Activated CD4-positive, alpha-beta T cell treated with anti-CD3 and anti-CD28 coated beads, Interleukin-2, amount 50 U/mL, for 16 hours (primary cell): ENCODE measurements at places on chromosomes 2 and 18.

DNA sequence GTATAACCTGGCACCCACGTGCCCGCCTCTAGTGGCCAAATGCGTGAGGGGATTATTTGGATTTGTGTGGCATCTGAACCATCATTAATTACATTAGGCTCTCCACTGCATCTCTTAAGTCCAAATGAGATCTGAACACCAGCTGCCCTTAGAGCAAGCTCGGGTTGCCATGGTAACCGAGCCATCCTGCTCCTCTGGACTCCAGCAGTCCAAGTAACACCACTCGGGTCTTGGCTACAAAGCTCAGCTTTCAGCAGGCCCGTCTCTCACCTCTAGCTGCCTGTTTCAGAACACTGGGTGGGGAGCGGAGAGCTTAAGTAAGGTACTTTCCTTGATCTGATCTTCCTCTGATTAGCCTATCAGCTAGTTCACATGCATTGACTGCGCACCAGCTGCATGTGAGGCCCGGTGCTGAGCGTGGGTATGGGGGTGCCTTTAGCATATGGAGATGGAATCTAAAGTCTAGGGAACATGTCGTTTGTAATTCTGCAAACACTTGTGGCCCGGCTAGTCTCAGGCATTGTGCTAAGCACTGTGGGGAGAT lies 14.1 kb upstream of the CYS1 start:
- DNase-seq = no peak

- DNase-seq = no peak
These were observed 199.6 kb downstream of the HRH4 start for GRCh38 chr18:24659827-24660720.

DNA sequence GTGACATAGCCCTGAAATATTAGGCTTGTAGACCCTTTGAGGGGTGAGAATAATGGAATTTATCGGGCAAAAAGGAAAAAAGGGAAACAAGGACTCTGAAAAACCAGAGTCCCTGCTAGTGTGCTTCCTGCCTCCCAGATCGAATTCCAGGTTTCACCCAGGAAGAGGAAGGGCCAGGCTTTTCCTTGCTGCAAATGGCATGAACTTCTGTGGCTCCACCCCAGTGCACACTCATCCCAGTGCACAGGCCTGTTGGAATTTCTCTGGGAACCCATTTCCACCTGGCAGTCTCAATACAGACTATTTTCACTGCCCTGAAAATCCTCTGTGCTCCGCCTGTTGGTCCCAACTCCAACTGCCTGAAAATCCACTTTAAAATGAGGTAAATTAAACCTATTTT lies 29.9 kb downstream of the C18orf54 start:
- no peak for DNase-seq

- no peak for DNase-seq
These were observed 219.6 kb downstream of the TNS1 start for GRCh38 chr2:217783243-217783642.

DNA sequence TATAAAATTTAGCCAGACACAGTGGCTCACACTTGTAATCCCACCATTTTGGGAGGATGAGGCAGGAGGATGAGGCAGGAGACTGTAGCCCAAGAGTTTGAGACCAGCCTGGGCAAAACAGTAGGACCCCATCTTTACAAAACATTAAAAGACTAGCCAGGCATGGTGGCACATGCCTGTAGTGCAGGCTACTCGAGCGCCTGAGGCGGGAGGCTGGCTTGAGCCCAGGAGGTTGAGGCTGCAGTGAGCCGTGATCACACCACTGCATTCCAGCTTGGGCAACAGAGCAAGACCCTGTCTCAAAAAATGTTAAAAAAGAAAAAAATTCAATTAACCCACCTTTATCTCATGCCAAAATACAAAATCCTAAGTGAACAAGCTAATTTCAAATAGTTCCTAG lies 4.0 kb downstream of the REV1 start:
- DNase-seq = no peak

DNA sequence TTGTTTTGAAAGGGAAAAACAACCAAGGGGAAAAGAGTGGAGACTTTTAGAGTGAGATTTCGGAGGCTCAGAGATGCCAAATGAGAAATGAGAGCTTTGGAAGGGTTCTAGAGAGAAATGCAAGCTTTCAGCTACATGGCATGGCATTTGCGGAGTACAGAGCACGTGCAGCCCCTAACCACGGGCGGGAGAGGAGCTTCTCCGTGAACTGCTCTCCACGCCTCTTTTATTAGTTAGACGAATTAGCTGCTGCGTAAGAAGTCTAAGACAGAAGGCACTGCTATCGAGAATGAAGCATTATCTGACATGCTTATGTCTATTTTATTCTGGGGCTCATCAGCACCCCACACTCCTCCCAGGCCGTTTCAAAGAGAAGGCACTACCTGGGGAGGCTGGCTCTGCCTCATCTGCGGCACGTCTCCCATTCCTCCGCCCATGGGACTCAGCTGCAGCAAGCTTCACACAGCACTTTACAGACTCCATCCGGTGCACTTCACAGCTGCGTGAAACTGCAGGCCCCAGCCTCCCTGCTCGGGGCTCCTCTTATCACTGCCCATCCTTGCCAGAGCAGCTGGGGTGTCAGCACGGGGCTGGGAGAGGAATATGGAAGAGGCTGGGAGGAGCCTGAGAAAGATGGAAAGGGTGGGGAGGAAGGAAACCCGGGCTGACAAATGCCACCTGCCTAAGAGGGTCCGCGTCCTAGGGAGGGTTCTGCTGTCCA lies 207.3 kb upstream of the APCDD1 start:
- no peak for DNase-seq

- DNase-seq = no peak
These were observed 643 bp upstream of the DTNB start for GRCh38 chr2:25674077-25674362.

GRCh38 chr2:44686561-44686960 lies 254.9 kb upstream of the SIX3 start:
- DNase-seq = no peak

DNA sequence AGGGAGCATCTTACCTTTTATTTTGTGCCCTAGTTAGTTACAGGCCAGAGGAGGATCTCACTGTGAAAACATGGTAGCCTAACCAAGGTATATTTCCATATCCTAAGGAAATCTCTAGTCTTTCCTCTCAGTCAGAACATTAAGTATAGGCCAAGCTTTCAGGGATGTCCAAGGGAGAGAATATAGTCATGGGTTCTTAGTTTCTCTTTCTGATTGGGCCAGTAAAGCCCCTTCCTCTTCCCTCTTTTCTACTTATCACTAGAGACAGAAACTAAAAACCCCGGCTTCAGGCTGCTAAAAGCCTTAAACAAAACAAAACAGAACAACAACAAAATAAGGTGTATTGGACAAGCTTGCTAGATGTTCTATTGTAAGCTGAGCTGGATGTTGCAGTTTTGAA lies 44.3 kb upstream of the TNFRSF11A start:
- no peak for DNase-seq

- DNase-seq = no peak
These were observed 31.3 kb downstream of the SP140L start for GRCh38 chr2:230358305-230358704.

GRCh38 chr18:75868031-75868430 lies 440.5 kb upstream of the SMIM21 start:
- no peak for DNase-seq

- peak; percentile 65 for DNase-seq
These were observed 103.0 kb downstream of the KYNU start for GRCh38 chr2:142980246-142981068.

- no peak for DNase-seq
These were observed 136.2 kb downstream of the WDR7 start for GRCh38 chr18:56787390-56787789.

- DNase-seq = no peak
These were observed 390.9 kb downstream of the NBAS start for GRCh38 chr2:15170070-15170775.

- no peak for DNase-seq
These were observed 39.6 kb upstream of the PDK1 start for GRCh38 chr2:172516299-172516698.

- DNase-seq = no peak
These were observed 58.7 kb downstream of the C18orf54 start for GRCh38 chr18:54416436-54416835.

GRCh38 chr2:186696290-186696689 lies 2.4 kb downstream of the FAM171B start:
- DNase-seq = no peak

DNA sequence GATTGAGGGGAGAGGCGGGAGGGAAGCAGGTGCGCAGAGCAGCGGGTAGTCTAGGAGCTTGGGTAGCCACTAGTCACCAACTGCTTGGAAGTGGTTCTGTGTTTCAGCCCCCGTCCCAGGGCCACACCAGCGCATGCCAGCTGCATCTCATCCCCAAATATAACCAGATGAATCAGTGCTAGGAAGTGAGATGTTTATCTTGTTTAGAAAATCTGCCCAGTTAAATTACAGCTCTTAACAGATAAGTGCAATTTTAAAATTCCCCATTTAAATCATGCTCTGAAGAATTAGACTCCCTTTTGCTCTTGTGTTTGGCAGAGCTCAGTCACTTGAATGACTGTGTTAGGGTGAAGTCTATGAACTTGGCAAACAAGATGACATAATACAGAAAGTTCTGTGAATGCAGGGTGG lies 193.8 kb downstream of the SEPTIN10 start:
- DNase-seq = no peak

GRCh38 chr2:168694173-168694572 lies 108.3 kb upstream of the NOSTRIN start:
- no peak for DNase-seq

DNA sequence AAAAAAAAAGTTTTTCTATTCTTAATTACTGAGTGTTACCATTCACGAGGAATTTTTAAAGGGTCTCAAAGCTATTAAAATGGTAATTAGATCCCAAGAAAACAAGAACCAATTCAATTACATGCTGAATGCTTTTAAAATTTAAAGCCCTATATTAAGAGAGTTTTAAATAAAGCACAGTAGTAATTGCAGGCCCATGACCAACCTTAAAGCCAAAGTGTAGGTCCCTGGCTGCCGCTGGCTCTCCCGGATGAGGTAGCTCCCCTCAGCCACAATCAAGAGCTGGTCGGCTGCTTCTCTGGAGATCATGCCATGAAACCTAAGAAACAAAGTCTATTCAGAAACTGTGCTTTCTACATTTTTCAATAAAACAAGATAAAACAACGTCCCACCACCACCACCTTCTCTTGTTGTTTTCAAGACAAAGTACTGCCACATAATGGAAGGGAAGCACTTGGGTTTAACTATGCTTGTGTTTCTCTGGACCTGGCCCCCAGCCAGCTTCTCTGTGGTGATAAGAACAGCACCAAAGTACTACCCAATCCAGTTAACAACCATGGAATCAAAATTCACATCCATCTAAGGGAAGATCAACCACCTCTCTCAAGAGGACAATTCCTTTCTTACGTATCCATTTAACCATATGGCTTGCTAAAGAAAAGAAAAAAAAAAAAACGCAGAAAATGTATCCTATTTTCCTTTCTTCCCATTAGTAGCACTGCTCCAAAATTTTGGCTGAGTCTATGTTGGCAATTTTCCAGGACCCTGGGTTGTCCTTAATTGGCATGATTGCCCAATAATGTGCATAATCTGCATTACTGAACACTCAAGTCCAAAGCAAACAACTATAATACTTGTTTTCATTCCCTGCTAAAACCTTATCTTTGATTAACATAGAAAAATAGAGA lies 90.1 kb downstream of the CHN1 start:
- no peak for DNase-seq

DNA sequence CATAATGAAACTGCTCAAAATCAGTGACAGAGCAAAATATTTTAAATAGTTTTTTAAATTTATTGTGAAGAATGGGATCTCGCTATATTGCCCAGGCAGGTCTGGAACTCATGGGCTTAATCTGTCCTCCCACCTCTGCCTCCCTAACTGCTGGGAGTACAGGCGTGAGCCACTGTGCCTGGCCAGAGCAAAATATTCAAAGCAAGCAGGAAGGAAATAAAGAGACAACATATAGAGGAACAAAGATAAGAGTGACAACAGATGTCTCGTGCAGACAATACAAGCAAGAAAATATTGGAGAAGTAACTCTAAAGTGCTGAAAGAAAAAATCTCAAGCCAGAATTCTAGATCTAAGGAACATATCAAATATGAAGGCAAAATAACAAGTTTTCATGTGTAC lies 5.0 kb upstream of the SCLY start:
- no peak for DNase-seq

DNA sequence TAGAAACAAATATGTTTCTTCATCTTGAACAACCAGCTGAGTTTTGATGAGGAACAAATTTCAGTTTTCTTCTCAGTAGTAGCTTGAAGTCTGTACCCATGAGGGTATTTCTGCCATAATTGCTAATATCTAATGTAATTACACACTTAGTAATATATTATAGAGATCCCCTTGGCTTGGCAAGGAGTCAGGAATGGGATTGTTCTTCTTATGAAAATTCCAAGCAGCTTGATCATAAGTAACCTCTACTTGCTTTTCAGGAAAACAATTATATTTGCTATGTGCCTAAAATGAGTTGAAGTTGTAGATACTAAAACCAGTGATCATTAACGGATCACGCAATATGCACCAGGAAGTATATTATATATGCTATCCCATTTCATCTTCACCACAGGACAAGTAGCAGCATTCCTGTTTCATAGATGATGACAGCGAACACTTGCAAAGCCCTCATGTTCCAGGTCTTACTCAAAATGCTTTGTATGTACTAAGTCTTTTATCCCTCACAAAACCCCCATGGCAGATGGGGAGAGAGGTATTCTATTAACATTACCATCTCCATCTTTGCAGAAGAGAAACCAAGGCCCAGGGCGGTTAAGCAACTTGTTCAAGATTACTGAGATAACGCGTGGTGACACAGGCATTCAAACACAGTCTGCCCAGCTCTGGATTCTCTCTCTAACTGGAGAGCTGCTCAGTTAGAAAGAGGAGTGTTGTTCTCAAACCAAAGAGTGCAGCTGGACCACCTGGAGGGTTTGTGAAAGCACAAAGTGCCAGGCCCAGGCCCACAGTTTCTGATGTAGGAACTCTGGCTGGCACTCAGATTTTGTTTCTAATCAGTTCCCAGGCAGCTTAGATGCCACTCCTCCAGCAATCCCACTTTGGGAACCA lies 21.8 kb upstream of the RGPD4 start:
- DNase-seq = no peak

- DNase-seq = no peak
These were observed 500.3 kb upstream of the SMIM21 start for GRCh38 chr18:75927791-75928190.

DNA sequence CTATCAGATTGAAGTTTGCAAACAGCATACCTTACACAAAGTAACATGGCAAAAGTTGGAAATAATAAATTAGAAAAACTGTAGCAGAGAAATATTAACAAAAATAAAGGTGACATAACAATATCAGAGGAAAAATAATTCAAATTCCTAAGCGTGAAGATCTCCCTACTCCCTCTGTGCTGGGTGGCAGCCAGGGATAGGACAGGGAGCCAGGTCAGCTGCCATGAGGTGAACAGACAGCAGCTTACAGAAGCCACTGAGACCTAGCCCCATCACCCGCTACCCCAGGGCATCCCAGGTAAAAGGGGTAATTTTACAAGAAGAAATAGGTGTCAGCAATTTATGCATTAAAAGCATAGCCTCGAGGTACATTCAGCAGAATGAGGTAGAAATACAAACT lies 423.8 kb upstream of the HS6ST1 start:
- DNase-seq = no peak

DNA sequence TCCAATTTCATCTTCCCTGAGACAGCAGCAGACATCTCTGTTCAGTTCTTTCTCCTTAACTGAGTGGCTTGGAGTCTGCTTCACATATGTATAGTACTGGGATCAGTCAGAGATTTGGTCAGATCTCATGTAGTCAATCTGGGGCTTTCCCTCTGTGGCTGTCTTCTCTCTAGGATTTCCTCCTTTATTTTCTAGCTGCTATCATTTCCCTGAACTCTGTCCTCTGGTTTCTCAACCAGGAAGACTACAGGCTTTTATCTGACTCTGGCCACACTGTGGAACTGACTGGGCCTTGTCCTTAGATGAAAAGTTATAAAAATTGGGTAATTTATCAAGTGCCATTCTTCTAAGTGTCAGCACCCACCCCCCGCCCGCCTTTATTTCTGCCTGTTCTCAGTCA lies 121.0 kb downstream of the RAPGEF4 start:
- peak; percentile 22 for DNase-seq
